ENCODE measurements at places on chromosomes 3 and 15.

GRCh38 chr15:31488437-31489204, 162.0 kb downstream of the KLF13 start:
- peak; percentile 44 for DNase-seq

DNA sequence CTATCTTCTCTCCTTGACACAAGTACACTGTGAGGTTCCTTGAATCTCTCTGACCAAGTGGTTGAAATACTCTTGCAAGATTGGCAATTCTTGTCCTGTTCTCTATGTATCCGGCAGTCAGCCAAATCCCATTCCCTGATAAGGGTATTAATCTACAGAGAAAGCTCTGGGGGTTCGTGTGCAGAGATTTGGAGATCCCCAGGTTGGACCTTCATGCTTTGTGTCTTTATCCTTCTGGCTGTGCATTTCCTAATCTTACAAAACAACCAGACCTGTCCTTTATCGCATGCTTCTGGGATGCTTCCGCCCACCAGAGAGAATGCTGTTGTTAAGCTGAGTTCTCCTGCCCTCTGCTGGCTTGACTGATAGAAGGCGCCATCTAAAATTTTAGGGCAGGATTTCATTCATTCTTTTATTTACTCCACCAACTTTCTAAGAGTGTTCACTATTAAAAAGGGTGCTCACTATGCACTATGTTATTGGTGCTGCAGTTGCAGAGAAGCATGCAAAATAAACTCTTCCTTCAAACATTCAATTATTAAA, 8.6 kb upstream of the SST start:
- DNase-seq = peak; percentile 25

DNA sequence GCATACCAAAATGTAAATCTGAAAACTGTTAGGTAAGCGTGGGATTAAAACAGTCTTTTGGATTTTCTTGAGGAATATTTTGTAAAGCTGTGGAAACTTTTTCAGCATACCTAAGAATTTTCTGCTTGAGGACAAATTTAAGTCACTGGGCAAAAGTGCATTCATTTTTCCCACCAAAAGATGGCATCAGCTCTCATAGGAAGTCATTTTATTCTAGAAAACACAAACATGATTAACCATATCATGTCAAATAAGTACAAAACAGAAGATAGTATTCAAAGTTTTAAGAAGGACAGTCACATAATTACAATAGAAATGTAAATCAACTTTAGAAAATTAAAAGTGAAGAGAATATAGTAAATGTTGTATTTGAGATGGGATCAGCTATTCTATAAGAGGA, 63.5 kb downstream of the SLC49A4 start:
- DNase-seq = no peak

GRCh38 chr15:32834156-32834555, 116.4 kb downstream of the GREM1 start:
- no peak for DNase-seq

DNA sequence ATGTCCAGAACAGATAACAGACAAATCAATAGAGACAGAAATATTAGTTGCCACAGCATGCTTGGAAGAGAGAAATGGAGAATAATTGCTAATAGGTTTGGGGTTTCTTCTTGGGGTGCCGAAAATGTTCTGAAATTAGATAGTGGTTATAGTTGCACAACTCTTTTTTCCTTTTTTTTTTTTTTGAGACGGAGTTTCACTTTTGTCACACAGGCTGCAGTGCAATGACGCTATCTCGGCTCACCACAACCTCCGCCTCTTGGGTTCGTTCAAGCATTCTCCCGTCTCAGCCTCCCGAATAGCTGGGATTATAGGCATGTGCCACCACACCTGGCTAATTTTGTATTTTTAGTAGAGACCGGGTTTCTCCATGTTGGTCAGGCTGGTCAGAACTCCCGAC, 163.3 kb downstream of the PLCH1 start:
- DNase-seq = no peak

- no peak for DNase-seq
Observed at GRCh38 chr3:158847885-158848284, 46.0 kb downstream of the MFSD1 start.

- no peak for DNase-seq
Observed at GRCh38 chr3:187445356-187445755, 77.2 kb downstream of the RTP4 start.

DNA sequence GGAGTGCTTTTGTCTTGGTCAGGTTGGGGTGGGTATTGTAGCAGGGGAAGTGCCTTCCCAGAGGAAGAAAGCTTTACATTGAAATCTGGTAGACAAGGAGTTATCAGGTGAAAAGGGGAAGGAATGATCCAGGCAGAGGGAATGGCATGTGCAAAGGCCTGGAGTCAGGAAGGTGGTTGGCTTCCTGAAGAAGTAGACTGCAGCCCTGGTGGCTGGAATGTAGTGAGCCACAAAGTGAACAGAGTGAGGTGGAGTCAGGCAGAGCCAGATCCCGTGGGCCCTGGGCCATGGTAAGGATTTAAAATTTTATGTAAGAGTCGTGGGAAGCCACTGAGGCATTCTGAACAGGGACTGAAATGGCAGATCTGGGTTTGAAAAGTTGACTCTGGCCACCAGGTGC, 58.3 kb downstream of the RAB11A start:
- DNase-seq = no peak

GRCh38 chr3:102223132-102223531, 211.7 kb upstream of the ZPLD1 start:
- no peak for DNase-seq

DNA sequence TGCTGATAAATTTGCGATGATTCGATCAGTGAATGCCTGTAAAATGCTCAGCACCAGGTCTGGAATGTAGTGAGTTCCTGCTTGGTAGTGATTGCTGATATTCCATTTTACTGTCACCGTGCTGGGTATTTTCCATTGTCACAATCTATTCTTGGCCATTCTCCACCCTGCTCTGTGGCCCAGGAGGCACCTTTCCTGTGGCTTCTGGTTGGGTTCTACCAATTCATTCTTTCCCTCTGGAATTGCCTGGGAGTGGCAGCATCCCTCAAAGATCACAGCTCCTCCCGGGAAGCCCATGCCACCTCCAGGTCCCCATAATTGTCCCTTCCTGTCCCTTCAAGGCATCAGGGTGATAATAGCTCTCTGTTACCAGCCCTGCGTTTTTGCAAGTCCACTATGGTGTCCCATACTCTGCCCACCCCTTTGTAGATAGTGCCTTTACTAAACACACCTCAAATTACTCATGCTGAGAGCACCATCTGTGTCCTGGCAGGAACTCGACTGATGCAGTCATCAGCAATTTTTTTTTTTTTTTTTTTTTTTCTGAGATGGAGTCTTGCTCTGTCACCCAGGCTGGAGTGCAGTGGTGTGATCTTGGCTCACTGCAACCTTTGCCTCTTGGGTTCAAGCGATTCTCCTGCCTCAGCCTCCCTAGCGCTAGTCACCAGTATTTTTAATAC, 177.8 kb upstream of the PROK2 start:
- DNase-seq = no peak

GRCh38 chr3:85835857-85836440, 877.2 kb downstream of the CADM2 start:
- DNase-seq = no peak

GRCh38 chr3:181567311-181568075, 144.2 kb upstream of the SOX2 start:
- DNase-seq = no peak

- DNase-seq = no peak
Observed at GRCh38 chr15:84960391-84961113, 21.1 kb upstream of the PDE8A start.

GRCh38 chr15:62426387-62426956, 261.4 kb upstream of the C2CD4B start:
- no peak for DNase-seq

- no peak for DNase-seq
Observed at GRCh38 chr15:62964251-62964650, 78.3 kb upstream of the TPM1 start.

DNA sequence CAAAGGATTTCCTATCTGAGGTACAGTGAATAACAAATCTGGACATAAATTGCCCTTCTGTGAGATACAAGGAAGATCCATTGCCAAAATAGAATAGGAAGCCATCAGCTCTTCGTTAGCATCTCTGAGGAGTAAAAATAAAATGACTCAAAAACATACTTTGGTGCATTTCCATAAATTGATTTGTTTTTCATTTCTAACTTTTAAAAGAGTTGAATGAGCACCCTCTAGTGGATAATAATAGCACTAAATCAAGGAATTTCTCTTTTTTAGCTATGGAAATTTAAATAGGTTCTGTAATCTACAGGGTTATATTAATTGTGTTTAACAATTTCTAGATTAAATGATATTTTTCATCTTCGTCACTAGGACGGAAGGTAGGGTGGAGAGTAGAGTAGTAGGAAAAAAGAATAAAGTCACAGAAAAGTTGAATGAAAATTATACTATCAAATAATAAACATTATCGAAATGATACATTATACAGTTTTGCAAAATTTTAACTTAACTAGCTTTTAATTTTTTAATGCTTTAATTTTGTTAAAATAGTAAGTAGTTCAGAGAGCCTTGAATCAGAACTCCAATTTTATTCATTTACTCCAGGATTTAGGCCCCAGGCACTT, 6.4 kb downstream of the NSUN3 start:
- no peak for DNase-seq

DNA sequence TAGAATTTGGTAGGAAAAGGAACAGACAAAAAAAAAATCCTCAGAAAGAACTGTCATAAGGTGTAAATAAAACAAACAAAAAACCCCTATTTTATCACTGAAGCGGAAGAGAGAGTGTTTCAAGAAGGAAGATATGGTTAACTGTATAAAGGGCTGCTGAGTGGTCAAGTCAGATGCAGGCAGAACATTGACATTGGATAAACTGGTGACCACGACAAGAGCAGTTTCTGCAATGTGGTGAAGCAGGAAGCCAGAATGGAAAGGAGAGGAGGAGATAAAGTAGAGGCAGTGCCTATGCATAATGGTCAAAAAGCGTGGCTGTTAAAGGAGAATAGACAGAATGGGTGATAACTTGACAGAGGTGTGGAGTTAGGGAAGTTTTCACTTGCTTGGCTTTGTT, 75.3 kb downstream of the CYP19A1 start:
- DNase-seq = no peak

DNA sequence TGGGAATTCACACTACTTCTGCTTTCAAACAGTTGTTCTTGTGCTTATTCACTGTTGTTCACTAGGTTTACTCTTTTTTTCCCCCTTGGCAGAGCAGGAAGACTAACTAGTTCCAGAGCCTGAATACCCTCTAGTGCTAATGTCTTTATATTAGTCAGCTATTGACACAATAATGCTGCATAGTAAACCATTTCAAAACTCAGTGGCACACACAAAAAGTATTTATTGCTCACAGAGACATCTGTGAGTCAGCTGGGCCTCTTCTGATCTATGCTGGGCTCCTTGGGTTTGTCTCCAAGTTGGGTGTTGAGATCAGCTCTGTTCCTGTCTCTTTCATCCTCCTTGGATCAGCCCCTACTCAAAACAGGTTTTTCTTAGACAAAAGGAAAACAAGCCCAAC, 51.1 kb downstream of the RSRC1 start:
- no peak for DNase-seq

- no peak for DNase-seq
Observed at GRCh38 chr3:171976526-171976925, 62.9 kb upstream of the FNDC3B start.

DNA sequence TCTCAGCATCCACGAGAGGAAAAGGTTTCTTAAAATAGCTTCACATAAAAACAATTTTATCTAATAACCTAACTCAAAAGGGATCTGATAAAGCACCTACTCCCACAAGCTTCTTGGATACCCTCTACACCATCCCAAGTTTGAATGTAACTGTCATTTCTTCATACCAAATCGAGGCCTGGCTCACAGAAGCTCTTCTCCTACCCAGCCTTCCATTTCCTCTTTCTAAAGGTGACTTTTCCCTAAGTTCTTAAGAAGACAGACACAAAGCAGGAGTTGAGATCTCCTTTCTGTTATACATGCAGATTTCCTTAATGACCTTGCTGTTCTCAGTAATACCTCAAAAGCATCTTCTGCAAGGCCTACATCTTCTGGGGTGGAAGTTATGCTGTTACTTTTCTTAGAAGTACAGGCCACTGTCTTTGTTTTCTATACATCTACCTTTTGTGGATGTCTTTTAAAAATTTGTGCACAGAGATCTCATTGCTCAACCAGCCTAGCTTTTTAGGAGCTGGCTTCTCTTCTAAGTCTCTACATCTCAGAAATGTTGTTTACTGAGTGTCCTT, 3.4 kb upstream of the LRRIQ4 start:
- no peak for DNase-seq

DNA sequence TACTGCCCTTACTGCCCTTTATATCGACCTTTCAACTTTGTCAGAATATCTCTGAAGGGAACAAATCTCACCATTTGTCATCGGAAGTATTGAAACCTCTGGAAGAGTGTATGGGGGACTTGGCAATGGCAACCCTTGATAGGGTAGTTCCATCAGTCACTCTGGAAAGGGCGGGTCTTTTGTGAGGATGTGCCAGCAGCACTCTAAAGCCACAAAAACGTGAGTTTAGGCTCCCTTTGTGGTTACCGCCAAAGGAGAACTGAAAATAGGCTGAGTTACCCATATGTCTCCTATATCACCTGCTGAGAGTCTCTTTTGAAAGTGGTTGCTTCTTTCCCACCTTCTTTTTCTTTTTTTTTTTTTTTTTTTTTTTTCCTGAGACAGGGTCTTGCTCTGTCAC, 296.8 kb upstream of the CHRM5 start:
- DNase-seq = no peak

GRCh38 chr15:94445566-94446160, 214.3 kb downstream of the MCTP2 start:
- no peak for DNase-seq

- no peak for DNase-seq
Observed at GRCh38 chr3:35921718-35922117, 282.4 kb downstream of the ARPP21 start.

GRCh38 chr3:55692295-55692956, 205.3 kb upstream of the WNT5A start:
- DNase-seq = no peak

DNA sequence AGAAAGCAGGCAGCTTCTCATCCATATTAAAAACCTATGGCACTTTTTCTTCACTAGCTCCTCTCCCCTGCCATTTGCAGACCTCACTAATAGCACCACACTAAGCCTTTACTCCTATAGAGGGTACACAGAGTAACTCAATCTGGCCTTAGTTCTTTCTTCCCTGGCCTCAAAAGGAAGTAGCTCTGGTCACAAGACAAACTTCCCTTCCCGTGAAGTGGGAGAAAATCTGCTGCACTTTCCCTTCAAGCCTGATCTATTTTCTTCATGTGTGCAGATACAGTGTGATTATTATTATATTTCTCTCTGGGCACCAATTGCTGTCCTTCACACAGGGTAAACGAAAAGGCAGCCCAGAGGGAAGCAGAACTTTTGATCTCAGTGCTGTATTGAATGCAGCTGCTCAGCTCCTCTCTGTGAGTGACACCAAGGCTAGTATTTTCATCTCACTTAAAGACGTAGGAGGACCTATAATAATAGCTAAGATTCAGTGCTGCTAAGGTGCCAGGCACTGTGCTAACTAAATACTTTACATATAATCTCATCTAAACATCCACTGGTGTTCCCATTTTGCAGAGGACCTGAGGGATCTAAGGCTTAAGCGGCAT, 61.9 kb upstream of the RASGRP1 start:
- DNase-seq = no peak

GRCh38 chr3:107690522-107691138, 167.9 kb downstream of the BBX start:
- peak; percentile 65 for DNase-seq
